ENCODE measurements at places on chromosomes 3 and 15.

GRCh38 chr3:139519998-139520737, 19.4 kb downstream of the RBP1 start:
- peak; percentile 51 for DNase-seq

- no peak for DNase-seq
Measured at GRCh38 chr3:128598884-128599664, 51.5 kb downstream of the RPN1 start.

- DNase-seq, result no peak
Measured at GRCh38 chr3:46484911-46485778, 12.6 kb upstream of the RTP3 start.

DNA sequence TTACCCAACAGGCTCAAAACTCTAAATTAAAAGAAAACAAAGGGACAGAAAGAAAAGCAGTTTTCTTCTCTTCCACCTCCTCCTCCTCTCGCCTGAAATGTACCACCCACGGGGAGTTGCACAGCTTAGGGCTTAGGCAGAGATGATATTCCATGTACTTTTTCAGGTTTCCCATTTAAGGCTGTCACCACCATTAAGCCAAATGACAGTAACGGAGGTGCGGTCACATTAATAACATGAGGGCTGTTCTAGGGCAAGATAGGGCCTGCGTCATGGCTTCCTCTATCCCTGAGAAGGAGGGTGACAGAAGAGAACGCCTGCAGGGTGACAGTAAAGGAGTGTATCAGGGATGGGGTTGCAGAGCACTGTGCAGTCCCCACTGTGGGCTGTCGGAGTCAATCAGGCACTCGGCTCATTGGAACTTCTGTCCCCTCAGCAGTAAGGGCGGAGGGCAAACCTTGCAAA, 51.7 kb upstream of the TJP1 start:
- DNase-seq, result no peak

DNA sequence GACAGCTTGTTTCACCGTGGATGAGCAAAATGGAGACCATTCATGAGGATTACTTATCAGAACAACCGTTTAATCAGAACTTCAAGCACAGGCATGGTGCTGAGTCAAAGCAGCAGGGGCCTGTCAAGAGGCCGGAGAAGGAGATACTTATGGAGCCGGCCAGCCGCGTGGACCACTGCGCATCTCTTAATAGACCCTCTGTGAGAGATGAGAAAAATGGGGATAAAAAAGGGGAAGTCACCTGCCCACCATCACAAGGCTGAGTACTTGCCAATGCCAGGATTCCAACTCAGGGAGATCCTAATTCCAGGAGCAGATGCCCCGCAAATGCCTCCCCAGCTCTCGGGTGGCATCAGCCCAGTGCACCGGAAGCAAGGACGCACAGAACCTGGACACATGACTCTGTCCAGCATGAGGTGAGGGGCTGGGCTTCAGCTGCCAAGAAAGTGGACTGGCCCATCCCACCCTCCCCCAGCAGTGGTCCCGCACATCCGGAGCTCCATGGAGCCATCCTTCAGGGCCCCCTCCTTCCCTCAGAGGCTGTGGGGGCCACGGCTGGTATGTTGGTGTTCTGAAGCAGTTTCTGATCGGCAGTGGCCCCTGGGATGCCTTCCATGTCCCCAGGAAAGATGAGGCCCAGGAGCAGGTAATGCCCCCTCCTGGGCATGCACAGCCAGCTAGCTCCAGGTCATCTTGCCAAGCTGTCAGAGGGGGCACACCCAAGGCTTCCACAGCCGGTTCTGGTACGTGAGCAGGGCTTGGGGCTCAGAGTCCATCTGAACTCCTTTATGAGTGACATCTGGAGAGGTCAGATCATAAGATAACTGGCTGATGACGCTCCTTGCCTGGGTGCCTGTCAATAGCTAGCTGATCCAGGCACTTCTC, 143.8 kb downstream of the ATP10A start:
- DNase-seq, result no peak

DNA sequence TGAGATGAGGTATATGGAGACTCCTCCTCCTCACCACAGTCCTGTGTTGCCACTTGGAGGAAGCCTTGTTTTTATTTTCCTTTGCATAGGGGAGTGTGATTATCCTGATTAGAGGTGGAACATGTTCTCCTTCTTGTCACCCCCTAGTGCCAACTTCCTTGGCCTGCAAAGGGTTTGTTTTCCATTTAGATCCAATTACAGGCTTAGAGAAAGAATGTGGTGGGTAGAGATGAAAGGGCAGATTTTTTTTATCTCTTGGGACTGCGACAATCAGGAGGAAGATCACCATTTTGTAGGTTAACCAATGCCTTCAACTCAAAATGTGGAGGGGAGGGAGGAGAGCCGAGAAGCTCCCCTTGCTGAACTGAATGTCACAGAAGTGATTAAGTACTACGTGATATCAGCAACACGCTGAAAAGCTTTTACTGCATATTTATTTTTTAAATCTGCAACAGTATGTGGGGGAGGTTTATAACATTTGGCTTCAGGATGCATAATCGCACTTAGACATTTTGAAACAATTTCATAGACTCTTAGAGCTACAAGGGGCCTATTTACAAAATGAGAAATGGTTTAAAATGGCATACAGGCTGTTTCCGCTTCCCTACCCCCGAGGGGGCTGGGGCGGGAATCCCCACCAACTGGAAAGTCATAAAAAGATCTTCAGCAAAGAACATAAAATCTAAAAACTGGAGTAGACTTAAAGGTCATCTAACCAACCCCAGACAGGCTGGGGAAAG, 2.4 kb downstream of the LMCD1 start:
- DNase-seq, result no peak

- peak; percentile 7 for DNase-seq
Measured at GRCh38 chr3:196273655-196274054, 13.9 kb downstream of the PCYT1A start.

DNA sequence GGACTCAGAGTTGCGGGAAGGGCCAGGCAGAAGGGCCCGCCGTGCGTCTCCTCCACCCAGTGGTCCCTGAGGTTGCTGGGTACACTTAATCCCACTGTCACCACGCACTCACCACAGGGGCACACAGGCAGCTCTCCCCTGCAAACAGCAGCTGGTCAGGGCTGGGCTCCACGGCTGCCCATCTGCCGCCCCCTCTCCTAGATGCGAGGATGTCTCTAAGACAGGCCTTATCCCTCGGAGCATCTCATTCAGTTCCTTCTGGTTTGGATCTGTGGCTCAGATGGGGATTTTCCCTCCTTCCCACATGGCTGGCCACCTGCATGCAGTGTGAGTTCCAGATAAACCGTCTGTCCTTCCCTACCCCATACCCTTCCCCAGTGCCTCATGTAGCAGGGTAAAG, 26.3 kb downstream of the MRPS11 start:
- no peak for DNase-seq

DNA sequence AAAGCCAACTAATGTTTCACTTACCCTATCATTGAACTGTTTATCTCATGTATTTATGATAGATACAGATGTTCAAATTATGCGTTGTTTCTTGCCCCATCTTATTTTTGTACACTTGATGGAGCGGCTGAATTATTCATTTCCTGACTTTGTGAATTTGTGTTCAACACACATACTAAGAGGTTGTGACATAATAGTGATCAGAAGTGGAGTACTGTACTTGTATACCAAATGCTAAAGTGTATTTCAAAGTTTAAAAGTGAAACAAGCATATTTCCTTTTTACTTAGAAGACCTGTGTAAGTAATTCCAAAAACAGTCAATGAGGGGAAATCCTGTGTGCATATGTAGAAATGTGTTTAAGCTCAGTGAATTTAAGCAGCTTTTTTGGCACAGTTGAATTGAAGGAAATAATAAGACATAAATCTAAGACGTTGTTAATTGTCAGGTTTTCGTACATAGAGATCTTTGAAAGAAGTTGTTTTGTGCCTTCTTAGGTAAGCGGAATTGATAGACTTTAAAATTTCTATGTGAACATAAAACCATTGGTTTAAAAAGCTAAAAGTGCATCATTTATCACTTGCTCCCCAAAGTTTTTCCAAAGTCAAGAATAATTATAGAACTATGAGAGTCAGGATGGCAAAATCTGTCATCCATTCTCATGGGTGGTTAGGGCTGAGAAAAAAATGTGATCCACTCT, 1.9 kb downstream of the NFKBIZ start:
- no peak for DNase-seq

- DNase-seq, result no peak
Measured at GRCh38 chr3:72320955-72321303, 527.3 kb downstream of the SHQ1 start.

GRCh38 chr3:136819392-136819730, 435 bp downstream of the SLC35G2 start:
- peak; percentile 55 for DNase-seq

DNA sequence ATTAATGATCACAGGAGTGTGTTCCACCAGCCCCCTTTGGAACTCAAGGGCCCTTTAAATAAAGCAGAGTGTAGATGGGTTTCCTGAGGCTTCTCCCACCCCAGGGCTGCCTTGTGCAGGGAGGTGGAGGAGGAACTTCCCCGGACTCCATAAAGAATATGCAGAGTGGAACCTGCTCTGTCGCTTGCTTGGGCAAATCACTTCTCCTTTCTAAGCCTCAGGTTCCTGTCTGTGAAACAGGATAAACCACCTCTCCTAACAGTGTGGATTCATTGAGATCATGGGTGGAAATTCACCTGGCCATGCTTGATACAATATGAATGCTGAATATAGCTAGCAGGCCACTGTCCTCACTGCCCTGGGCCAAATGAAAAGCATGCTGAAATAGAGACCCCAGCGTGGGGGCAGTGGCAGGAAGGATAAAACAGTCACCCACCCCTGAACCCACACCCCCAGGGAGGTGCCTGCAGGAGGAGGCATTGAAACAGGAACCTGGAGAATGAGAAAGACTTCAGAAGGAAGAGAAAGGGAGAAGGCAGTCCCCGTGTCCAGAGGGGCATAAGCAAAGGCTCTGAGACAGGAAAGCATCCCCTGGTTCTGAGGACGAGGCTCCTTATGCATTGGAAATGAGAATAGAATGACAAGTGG, 41.1 kb upstream of the CHRNB4 start:
- DNase-seq, result no peak

GRCh38 chr15:58472221-58472620, 40.4 kb downstream of the LIPC start:
- DNase-seq, result no peak

- no peak for DNase-seq
Measured at GRCh38 chr3:183493296-183494045, 62.0 kb downstream of the KLHL6 start.

- no peak for DNase-seq
Measured at GRCh38 chr3:194928831-194929577, 243.3 kb downstream of the FAM43A start.

DNA sequence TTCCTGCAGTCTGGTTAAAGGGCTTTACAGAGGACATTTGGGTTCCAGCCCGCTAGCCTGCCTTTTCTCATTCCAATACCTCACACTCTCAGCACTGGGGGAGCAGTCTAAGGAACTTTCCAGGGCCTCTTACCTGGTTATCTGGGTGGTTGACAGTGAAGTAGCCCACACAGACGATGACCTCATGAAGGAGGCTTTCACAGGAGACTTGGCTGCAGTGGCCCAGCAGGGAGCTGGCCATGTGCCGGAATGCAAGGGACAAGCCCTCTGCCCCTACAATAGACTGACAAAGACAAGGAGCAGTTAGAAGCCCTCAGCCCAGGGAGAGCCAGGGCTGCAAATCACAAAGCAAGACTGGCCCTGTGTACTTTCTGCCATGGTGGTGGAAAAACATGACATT, 39.5 kb downstream of the ISL2 start:
- no peak for DNase-seq

GRCh38 chr15:38479756-38480155, 25.8 kb downstream of the FAM98B start:
- DNase-seq, result no peak

GRCh38 chr3:67437090-67437489, 217.3 kb downstream of the SUCLG2 start:
- no peak for DNase-seq

DNA sequence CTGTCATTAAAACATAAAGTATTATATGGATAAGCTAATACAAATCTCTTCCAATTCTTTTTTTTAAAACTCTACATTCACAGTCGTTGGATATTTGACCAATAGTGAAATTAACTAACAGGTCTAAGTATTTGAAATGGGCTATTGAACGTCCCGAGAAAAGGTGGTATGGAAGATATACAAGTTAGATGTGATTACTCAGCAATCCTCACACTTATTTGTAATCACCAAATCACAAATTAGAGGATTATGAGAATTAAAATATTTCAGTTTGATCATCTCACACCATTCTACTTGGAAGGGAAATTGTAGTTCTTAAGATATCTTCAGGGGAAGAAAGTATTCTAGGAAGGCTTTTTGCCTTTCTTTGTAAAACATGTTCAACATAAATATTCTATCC, 60.5 kb downstream of the GAP43 start:
- DNase-seq, result no peak

Data from activated naive CD4-positive, alpha-beta T cell treated with anti-CD3 and anti-CD28 coated beads, Interleukin-2, amount 50 U/mL, for 72 hours (primary cell).